ENCODE measurements at places on chromosomes 4 and X.

DNA sequence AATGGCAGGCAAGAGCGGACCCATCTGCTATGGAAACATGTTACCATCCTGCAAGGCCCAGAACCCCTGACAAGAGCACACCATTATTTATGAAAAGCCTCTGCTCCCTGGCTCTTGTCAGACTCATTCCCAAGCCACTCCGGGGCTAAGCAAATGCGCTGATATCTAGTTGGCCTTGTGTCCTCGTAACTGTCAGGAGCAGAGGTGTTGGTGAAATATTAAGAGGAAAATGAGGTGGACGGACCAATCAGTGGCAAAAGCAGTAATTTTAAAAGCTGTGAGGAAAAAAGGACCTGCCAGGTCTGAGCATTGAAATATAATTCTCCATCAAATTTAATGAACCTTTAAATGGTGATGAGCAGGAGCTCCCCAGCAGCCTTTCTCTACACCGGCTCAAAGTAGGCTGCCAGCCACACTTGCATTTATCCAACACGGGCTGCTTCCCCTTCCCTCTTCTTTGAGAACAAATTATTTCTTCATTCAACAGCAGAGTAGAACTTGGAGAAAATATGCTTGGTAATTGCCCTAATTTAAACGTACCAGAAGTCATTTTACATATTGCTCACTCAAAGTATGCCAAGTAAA, 214.3 kb downstream of the RASL11B start:
- DNase-seq, result no peak

DNA sequence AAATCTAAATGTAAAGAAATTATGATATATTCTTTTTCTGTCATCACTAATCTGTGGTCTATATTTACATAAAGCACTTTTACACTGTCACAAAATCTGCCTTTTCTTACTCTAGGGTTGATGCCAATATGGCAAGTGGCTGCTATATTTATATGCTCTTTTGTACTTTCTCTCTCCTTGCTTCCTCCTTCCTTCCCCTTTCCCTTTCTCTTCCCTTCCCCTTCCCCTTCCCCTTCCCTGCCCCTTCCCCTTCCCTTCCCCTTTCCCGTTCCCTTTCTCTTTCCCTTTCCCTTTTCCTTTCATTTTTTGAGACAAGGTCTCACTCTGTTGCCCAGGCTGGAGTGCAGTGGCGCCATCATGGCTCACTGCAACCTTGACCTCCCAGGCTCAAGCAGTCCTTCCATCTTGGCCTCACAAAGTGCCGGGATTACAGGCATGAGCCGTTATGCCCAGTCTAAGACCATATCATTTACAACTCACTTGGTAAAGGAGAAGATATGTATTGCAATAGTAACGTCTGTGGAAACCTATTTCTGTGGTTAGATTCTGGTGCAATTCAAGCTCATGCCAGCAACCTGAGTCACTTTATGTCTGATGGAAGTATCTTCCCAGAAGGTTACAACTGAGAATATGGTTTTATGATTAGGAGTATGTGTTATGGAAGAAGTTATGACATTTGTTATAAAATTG, 13.9 kb upstream of the PLAC8 start:
- no peak for DNase-seq

DNA sequence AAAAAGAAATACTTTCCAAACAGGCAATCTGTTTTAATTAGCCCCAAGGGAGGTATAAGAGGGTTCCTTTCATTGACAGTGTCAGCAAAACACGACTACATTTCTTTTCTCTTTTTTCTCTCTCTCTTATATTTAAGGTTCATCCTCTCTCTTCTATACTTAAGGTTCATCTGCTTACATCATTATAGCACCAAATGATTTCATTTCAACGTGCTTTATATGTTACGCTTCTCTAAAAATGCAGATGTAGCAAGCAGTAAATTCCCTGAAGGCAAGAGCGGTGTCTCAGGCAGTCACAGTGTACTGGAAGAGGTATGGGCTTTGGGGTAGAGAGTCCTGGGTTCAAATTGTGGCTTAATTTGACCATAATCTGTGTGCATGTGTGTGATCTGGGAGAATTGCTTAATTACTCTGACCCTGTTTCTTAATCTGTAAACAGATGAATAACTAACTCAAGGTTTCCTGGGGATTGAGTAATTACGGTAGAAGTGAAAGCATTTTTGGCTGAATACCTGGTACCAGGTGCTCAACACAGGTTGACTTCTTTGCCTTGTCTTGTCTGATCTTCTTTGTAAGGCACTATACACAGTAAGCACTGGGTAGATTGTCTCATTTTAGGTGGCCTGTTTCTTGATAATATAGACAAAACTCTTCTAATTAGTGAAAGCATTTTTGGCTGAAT, 180.8 kb downstream of the SPRY1 start:
- DNase-seq, result no peak

DNA sequence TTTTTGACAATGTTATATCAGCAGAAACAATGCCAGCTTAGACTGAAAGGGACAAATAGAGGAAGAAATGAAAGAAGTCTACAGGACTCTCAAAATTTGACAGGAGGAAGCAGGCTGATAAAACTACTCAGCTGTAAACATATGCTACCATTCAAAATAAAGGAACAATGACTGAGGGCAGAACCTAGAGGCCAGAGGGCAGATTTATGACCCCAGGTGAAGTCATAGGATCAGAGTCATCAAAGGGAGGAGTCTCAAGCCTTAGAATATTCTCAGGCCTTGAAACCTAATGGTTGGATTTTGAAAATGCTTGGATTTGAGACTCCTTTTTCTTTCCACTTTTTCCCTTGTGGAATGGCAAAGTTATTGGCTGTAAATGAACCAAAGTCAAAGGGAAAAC, 17.0 kb upstream of the SYTL5 start:
- no peak for DNase-seq

- DNase-seq, result no peak
Observed at GRCh38 chr4:37400241-37400881, 155.8 kb downstream of the NWD2 start.

DNA sequence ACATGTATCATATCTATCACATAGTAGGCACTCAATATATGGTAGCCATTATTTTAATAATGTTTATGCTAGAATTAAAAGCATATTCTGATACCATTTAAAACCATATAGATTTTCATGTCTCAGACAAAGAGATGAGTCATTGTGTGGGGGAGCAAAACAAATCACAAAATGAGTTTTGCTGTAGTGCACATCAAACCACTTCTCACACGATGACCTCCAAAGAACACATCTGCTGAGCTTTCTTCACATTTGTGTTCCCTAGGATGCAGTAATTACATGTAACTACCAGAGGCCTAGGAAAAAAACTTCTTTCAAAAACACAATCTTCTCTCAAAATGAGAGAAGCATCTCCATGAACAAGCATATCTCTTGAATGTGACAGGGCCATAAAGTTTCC, 56.1 kb upstream of the BRS3 start:
- DNase-seq, result no peak

DNA sequence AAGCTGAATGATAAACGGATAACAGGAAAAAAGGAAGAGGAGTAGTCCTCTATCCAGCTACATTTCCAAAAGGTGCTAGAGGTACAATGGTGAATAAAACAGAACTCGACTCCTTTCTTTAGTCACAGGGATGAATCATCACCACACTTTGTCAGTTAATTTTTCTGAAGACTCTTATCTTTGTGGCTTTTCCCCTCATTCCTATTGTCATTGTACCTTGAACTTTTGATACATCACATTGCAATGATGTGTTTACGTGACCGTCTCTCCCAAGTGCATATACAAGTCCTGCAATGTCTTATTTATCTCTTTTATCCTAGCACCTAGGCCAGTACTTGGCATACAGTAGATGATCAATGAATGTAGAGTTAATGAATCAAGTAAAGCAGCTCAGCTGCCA, 134.7 kb downstream of the LHFPL1 start:
- DNase-seq, result no peak

DNA sequence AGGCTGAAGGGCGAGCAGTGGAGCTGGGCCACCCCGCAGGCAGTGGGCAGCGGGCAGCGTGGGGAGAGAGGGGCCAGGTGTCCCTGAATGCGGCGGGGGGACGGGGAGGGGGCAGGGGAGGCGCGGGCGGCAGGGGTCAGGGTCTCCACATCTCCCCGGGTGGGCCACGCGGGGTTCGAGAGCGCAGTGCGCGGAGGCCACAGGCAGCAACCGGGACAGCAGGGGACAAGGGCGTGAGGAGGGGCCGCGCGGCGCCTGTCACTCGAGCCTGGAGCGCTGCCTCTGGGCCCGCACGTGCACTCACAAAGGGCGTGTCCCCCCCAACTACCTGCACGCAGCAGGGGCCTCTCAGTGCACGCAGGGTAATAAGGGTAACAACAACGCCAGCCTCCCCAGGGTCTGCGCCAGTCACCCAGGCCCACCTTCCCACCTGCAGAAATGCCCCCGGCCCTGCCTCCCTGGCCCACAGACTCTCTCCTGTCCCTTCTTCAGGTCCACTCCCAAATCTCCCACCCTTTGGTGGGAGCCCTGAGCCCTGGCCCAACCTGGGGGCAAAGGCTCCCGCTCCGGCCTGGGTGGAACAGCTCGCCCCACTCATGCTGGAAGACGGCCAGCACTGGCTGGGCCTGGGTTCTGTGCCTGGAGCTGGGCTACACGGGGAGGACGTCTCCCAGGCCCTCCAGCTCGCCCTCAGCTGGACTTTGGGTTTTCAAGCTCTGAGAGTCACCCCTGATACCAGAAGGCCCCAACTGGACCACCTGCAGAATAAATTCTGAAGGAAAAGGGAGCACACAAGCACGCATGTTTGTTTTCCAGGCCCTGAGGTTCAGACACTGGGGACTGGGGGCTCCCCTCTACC, 53.2 kb downstream of the ZFYVE28 start:
- DNase-seq, result no peak

- DNase-seq, result no peak
Observed at GRCh38 chr4:187478292-187479140, 517.1 kb upstream of the ZFP42 start.

DNA sequence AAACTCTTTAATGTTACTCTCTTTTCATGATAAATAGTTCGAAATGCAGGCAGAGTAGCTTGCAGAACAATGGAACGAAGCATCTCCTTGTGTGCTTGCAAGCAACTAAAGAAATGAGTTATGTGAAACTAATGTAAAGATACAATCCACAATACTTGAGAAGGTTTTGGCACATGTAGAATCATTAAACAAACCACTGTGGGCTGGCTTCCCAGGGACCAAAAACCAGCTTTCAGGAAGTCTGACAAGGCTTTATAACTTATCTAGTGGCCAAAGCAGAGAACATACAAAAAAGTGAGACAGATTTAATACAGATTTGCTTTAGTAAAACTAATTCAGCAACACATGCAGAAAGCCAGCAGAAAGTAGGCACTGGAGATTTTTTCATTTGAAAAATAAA, 1673.8 kb upstream of the AGA start:
- DNase-seq, result no peak

DNA sequence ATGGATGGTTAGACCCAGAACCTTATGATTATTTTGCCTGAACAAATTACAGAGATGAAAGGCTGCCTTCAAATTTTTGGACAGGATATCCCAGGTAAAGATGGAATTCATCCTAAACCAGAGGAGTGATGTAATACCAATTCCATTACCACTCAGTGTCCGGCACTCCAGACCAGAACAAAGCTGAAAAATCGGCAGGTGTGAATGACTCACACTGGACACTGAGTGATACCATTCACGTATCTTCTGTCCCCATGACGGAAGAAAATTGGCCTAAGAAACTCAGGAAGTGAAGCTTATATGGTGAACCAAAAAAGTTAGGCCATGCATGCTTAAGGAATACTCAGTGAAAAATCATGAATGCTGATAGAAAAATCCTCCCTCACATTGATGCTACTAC, 34.5 kb downstream of the PALLD start:
- DNase-seq, result no peak

- DNase-seq, result no peak
Observed at GRCh38 chrX:108025954-108026600, 18.8 kb upstream of the VSIG1 start.

GRCh38 chrX:69094977-69095669, 70.1 kb downstream of the PJA1 start:
- DNase-seq, result no peak

- DNase-seq, result no peak
Observed at GRCh38 chr4:122010610-122011009, 58.8 kb upstream of the TRPC3 start.

GRCh38 chr4:145545538-145546174, 64.0 kb downstream of the SMAD1 start:
- no peak for DNase-seq

DNA sequence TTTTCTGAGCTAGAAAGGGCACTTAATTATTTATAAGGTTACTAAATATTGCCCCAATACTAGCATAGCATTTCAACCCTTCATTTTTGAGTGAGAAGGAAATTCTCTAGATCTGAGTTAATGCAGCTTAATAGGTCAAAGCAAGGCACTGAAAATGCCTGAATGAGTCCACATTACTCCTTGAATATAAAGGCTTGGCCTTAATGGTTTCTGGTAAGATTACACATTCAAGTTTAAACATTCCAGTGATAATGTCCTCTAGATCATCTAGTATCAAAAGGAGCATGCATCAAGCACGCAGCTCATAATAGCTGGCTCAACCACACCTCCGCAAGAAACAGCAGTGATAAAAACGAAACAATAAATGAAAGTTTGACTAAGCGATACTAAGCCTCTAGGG, 87.5 kb downstream of the SPANXN3 start:
- no peak for DNase-seq

DNA sequence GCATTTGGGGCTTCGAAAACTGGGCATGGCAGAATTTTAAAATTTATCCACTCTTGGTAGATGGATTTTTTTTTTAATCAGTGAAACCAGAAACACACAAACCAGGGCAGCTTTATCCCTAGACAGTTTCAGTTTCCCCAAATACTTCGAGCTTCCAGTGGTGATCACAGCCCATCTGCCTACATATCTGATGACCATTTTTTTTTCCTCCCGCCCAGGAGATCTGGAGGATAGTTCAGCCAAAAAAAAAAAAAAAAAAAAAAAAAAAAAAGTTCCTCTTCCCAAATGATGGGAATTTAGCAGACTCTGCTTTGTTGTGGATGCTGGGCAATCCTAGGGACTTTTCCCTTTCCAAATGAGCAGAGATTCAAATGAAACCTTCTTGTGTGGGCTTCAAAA, 1.0 kb upstream of the TBC1D9 start:
- DNase-seq, result no peak

- DNase-seq, result no peak
Observed at GRCh38 chrX:14476205-14476604, 53.1 kb upstream of the GLRA2 start.

GRCh38 chr4:81620442-81620841, 148.7 kb upstream of the RASGEF1B start:
- no peak for DNase-seq

- no peak for DNase-seq
Observed at GRCh38 chr4:4401036-4401435, 14.1 kb downstream of the NSG1 start.

GRCh38 chrX:154140206-154140605, 3.8 kb upstream of the OPN1LW start:
- no peak for DNase-seq

GRCh38 chrX:39283239-39283638, 482.0 kb downstream of the MID1IP1 start:
- DNase-seq, result no peak
